CD4-positive, alpha-beta memory T cell (primary cell): ENCODE measurements at places on chromosomes 6 and 20.

GRCh38 chr6:57162516-57162915, 9.6 kb upstream of the BAG2 start:
- no peak for DNase-seq

- no peak for DNase-seq
Measured at GRCh38 chr20:39155971-39156370, 193.8 kb downstream of the DHX35 start.

DNA sequence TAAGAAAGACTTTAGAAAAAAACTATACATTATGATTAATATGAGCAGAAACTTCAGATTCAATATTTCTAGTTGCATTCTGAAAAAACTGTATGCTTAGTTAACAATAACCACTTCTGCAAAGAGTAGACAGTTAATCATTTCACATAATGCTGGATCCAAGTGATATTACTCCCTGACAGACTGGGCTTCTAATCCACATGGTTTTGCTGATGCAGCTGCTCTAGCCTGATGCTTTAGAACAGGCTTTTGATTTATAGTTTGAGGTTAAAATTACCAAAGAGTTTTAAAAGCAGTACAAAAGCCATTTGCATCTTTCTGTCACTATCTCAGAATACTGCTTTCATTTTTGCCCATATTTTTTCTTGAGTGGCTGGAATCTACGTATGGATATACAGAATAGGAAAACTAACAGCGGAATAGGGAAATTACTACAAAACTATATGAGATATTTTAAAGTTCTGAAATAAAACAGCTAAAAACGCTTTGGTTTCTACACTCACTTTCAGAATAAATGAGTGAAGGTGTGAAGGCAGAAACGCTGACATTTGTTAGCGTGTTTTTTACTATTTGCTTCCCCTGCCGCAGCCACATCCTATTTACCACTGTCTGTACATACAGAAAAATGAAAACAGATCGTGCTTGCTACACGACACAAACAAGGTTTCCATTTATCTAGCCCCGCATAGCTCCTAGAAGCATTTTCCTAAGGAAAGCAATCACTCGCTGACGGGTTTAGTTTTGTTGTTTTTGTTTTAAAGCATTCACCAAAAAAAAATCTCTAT, 61.7 kb downstream of the METTL24 start:
- no peak for DNase-seq

- DNase-seq, result peak; percentile 16
Measured at GRCh38 chr6:130148181-130148580, 74.6 kb downstream of the SAMD3 start.

DNA sequence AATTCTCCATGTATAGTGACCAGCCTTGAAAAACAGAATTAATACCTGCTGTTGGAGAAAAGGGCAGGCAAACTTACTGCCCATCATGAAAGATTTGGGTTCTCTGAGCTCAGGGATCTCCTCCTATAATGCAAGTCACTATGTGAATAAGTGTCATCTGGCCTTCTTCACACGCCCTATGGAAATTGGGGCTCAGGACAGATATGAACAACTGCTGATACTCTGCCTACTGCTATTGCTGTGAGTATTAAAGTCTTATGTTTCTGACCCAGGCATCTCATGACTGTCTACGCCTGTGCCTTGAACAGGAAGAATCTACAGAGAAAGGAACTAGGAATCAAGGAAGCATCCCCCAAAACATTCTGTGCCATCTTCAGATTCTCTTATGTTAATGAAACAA, 226.1 kb downstream of the SOD2 start:
- no peak for DNase-seq
